ENCODE measurements at places on chromosomes 12 and 14.

GRCh38 chr12:38289396-38289795 lies 27.2 kb upstream of the ALG10B start:
- DNase-seq, result no peak

- DNase-seq, result no peak
These were observed 30.2 kb upstream of the SRGAP1 start for GRCh38 chr12:63814146-63814772.

- no peak for DNase-seq
These were observed 1322.3 kb upstream of the SEL1L start for GRCh38 chr14:82855912-82856391.

DNA sequence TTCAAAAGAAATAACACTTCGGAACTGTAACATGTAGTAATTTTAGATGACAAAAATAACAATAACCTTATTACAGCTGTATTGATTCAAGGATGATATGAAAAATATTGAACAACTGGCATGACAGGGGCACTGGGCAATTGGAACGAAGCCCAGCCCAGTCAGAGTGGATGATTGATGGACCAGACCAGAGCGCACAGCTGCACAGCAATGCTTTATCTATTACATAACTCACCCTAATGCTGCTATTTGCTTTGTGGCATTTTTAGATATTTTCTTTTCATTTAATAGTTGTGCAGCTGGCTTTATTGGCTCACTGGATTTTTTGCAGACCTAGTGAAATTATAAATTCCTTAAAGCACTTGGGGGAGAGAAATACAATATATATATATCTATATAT lies 26.9 kb upstream of the FERMT2 start:
- no peak for DNase-seq

- DNase-seq, result no peak
These were observed 2.8 kb downstream of the VPS29 start for GRCh38 chr12:110498984-110499706.

- DNase-seq, result no peak
These were observed 5.2 kb upstream of the HELB start for GRCh38 chr12:66297080-66297479.

GRCh38 chr14:92493024-92493423 lies 20.6 kb upstream of the RIN3 start:
- no peak for DNase-seq

DNA sequence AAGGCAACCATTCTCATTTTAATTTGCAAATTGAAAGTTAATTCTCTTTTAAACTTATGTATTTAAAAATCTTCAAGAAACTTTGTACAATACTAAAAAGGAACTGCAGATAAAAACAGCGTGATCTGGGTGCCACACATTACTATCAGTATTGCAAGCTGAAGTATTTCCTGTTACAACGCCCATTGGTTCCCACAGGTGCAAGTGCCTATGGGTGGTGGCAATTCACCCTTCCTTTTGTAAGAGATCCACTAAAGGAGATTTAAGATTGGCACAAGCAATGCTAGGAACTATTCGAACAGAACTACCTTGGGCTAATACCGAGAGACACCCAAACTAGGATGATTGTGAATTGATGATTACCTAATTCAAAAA lies 13.2 kb downstream of the TAOK3 start:
- no peak for DNase-seq

DNA sequence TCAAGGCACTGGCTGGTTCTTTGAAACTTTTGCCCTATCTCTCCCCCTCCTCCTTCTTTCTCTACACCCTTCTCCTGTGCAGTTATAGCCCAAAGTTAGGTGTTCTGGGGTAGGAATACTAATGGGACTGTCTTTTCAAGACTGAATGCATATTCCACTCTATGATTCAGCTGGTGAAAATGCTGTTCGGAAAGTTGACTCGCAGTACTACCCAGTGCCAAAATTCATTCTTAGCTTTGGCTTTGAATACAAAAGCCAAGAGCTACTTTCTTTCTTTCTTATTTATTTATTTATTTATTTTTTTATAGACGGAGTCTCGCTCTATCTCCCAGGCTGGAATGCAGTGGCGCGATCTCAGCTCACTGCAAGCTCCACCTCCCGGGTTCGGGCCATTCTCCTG lies 249.2 kb downstream of the ETNK1 start:
- no peak for DNase-seq

DNA sequence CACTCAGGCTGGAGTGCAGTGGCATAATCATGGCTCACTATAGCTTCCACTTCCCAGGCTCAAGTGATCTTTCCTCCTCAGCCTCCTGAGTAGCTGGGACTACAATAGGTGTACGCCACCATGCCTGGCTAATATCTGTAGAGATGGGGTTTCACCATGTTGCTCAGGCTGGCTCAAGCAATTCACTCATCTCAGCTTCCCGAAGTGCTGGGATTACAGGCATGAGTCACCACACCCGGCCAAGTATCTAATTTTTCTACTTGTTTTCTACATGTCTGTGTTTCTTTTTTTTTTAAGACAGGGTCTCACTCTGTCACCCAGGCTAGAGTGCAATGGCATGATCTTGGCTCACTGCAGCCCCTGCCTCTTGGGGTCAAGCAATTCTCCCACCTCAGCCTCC lies 119.7 kb upstream of the MED13L start:
- no peak for DNase-seq

DNA sequence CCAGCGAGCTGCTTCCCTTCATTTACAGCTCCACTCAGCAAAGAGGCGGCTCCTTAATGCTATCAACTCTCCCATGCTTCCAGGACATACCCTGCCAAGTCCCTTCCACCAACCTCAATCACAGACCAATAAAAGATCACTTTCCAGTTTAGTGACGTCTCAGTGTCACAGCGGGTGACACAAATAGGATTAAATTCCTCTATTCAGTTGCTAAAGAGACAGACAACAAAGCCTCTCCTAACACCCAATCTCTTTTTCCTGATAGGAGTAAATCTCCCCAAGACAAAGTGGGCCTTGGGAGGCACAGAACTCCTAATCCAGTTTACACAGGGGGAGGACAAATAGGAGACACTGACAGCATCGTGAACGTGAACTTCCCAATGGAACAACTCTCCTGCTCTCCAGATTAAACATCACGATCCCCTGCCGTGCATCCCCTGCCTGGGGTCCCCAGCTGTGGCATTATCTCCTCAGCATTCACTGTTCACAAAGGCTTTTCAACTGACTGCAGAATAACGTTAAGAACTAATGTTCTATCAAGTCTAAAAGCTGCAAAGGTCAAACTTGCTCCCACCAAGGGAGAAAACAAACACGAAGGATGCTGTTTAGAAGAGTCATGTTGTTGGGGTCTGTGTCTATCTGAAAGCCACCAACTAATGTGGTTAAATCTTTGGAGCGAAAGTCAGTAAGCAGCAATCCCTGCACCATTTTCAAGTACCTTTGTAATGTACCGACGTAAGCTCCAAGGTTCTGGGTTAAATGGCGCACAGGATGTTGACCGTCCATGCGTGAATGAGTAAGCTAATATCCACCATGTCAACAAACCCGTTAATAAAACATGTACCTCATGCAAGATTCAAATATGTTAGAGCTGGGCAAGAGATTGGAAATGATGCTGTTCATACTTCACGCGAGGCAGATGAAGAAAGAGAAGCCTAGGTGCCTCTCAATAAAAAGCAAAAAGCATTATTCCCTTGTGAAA lies 31.5 kb downstream of the TMEM132D start:
- DNase-seq, result no peak

DNA sequence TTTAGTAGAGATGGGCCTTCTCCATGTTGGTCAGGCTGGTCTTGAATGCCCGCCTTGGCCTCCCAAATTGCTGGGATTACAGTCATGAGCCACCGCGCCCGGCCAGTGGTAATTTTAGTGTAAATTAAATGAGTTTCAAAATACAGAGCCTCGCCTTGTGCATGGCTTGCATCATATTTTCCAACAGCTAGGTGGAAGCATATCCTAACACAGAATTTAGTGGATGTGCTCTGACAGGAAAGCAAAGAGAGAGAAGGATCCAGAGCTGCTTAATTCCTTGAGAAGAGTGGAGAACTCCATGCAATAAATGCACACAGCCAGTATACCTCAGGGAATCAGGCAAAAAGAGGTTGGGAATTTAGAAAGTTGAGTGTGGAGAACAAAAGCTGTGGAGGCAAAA lies 2.5 kb downstream of the OR6C2 start:
- DNase-seq, result no peak

GRCh38 chr12:57745485-57745881 lies 644 bp downstream of the TSPAN31 start:
- no peak for DNase-seq

DNA sequence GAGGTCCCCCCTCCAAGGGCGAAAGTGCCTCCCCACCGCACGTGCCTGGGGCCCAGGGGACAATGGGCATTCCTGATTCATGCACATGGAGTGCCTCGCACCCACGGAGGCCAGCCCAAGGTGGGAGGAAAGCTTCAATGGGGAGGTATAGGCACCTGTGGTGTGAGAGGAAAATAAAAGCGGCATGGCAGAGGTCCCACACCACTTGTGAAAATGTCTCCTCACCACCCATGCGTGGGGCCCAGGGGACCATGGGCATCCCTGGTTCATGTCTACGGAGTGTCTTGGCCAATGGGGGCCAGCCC lies 384.7 kb downstream of the ALG10 start:
- no peak for DNase-seq

GRCh38 chr12:94779485-94779884 lies 129.1 kb upstream of the TMCC3 start:
- DNase-seq, result no peak

DNA sequence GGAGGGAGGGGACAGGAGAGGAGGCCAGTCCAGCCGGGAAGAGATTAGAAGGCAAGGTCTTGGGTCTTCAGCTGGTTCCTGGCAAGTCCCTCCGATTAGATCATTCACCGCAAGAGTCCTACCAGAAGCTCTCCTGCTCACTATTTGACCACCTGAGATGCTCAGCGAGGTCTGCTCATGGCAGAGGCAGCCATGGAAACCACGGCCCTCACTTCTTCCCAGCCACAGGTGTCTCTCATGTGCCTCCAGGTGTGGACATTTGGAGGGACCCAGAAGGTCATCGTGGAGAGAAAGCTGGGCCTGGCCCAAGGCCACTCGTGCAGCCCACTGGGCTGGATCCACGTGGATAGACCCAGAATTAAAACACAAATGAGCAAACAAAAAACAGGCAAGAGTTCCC lies 99.5 kb downstream of the DICER1 start:
- DNase-seq, result no peak

DNA sequence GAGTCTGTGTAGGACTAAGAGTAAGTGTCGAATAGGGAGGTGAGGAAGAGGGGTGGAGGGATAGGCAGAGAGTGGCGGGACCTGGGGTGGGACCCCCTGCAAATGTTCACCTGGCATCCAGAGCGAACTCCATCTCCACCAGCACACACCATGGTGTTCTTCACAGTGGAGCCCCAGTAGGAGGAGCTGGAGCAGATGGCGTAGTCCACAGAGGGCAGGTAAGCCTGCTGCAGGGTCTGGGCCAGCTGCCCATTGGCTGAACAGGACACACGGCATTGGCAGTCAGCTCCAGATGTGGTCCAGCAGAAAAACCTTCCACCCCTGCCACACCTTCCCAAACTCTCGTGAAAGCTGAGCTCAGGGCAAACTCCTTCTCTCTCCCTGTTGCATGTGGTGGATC lies 6.7 kb downstream of the CELA1 start:
- DNase-seq, result no peak

- DNase-seq, result no peak
These were observed 59.2 kb downstream of the WASHC4 start for GRCh38 chr12:105166736-105167135.

GRCh38 chr12:58588770-58589169 lies 331.5 kb downstream of the LRIG3 start:
- no peak for DNase-seq

GRCh38 chr14:105878125-105878524 lies 351.7 kb downstream of the TMEM121 start:
- DNase-seq, result no peak

DNA sequence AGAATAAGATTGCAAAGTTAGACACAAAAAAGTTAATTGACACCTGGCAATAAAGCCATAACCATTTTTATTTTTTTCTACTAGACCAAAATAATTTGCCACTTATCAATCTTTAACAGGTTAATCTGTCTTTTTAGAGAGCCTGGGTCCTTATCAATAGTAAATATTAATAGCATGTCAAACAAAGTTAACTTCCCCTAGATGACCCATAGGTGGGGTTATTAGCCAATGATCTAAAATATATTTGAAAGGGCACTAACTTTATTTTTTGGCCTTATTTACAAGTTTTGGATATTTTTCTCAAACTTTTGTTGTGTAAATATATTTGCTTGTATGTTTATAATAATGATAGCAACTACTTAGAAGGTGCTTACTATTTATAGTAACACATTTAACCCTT lies 3.9 kb downstream of the ANKRD33 start:
- no peak for DNase-seq

DNA sequence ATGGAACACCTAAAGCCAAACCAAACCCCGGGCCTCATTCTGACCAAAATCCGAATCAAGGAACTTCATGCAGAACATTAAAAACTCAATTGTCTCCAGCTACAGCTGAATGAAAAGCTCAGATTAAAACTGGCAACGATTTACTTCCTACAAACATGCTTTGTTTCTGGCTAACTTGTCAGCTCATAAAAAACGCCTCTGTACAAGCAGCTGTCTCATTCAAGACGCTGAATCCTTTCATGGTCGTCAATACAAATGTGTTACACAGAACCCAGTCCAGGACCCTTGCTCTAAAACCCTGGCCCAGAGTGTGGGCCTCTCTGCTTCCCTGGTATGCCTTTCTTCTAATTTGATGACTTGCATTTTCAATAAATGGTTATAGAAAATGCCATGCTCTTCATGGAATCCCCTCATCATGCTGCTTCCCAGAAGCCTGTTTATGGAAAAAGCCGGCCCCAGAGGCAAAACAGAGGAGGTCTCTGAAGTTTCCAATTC lies 183.1 kb downstream of the PHLDA1 start:
- DNase-seq, result no peak

DNA sequence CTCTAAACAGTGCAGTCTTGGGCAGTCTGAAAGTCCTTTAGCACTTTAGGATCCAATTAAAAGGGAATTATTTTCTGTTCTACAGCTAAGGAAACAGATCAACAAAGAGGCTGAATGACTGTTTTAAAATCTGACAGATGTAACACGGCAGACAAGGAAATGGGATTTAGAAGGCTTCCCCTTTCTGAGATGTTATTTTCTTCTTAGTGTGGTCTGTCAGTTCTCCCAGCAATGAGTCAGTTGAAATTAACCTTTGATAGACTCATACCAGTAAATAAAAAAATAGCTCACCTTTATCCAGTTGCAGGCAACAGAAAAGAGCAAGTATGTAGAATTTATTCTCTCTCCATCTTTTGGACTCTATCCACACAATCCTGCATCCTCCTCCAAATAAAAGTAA lies 98.1 kb downstream of the NEDD1 start:
- DNase-seq, result no peak

DNA sequence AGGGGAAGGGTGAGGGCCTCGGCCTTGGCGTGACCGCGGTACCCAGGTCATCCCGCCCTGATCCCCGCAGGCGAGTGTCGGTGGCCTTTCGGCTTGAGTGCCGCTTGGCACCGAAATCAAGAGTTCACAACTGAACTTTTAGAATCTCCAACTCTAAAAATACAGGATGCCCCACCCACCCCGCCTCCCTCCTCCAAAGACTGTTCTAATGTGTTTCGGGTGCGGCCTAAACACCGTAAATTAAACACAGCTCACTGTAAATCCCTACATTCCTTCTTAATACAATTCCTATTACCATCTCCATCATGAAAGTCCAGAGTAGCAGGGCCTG lies 11.4 kb downstream of the SCNN1A start:
- peak; percentile 28 for DNase-seq

- DNase-seq, result no peak
These were observed 34.1 kb upstream of the ITPR2 start for GRCh38 chr12:26867080-26867479.
